ENCODE measurements at places on chromosomes 1 and 21.

DNA sequence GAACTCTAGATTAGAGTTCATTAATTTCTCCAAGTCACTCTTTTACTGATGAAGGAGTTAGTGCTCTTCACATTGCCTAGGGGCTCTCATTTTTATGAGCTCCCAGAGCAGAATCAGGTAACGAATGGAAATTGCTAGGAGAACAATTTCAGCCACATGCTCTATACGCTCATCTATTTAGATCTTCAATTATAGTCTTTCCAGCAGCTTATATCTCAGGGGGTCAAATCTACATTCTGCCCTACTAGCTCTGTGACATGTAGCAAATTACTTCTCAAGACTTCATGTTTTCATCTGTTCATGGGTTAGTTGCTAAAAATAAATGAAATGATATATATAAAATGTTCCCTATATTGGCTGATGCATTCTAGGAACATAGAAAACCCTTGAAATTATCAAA is 183.6 kb downstream of the PLPP3 start:
- DNase-seq, result no peak

DNA sequence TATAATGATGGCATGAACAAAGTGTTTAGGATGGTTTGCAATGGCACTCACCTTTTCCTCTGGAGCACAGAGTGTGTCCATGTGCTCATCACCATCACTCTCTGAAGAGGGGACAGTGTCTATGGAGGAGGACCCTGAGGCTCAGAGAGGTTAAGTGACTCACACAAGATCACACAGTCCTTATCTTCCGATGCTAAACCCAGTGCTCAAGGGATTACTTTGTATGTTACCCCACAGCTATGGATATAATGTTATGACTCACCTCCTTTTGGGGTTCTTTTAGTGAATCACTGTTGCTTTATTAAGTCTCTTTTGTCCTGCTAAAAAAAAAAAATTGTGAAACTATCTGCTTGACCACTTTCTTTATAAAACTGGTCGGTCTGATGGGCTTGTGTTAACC is 67.6 kb downstream of the TENT5C start:
- peak; percentile 54 for DNase-seq

DNA sequence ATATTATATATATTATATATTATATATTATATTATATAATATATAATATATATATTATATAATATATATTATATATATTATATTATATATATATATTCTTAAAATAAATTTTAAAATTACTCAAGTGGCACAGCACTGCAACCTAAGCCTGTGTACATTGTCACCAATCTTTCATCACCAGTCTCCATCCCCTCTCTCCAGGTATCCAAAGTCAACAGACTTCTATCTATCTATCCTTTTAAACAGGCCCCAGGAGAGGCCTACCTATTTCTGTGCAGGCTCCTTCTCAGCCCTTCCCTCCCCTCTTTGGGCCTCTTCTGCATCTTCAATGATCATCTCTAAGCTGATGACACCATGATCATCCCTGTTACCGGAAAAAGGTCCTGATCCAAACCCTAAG is 111.7 kb downstream of the RHOU start:
- DNase-seq, result no peak

- DNase-seq, result no peak
These were observed 1326.5 kb upstream of the B3GALT2 start for GRCh38 chr1:194512957-194513356.

GRCh38 chr21:44919913-44920693 is 596 bp downstream of the ITGB2 start:
- DNase-seq, result no peak

DNA sequence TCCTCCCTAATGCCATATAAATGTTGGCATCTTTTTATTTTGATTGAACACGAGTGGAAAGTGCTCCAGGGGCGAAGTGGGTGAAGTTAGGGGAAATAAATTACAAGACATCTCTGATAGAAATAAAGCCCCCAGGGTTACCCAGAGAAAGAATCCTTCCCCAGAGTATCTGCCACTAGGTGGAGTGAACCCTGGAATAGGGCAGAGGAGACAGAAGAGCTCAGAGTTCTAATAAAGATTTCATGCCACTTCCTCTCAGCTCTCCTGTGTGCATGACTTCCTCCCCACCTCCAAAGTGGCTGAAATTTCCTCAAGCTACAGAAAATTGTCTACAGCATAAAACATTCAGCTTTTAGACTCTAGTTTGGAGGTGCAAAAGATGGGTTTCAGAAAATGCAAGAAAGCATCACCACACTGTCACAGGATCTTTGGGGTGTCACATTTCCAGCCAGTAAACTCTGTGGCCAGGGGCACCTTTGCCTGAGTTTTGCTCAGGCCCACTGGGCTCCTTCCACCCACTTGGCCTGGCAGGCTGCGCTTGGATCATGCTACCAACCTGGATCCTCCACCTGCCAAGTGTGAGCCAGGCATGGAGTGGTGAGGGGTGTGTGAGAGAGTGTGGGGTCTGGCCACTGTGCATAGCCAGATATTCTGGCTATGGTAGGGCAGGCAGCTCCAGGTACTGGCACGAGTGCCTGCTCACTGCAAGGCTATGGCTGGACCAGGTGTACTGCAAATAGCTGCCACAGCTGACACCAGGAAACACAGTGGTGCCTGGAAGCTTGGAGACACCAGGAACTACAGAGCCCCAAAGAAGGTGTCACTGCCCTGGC is 208.8 kb upstream of the USP25 start:
- no peak for DNase-seq

- no peak for DNase-seq
These were observed 48.6 kb upstream of the GPR52 start for GRCh38 chr1:174399211-174399610.

DNA sequence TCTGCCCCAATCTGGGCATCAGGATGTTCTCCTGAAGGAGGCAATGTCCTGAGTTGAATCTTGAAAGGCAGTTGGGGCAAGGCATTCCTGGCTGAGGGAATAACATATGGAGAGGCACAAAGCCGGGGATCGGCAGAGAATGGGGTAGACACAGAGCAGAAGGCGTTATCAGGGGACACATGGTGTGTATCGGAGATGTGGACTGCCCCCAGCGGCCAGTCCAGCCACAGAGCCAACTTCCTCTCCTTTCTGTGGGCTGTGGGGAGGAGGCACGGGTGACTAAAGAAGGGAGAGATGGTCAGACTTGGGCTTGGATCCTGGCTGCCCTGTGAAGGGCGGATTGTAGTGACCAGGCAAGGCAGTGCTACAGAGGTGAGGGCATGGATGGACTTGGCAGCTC is 32.1 kb downstream of the FOXD2 start:
- no peak for DNase-seq

DNA sequence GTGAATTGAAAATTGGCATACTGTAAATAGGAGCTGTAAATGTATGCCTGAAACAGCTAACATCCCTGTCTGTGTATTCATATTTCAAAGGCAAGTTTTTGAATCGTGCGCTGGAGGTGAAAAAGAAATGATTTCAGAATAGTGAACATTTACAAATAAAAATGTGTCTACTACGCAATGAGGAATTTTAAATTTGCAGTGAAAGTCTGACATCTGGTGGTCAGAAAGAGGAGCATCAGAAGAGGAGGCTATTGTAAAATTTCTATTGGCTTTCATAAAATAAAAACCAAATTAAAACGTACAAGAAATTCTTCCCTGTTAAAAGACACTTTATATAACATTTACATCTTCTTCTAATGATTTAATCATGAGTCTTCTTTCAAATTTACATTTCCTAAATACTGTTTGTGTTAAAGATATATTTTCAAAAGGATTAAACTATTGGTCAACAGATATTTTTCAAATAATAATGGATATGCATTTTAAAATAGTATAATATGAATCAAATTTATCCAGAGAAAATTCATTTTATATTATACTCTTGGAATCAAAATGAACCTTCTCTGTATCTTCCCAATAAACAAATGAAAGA is 113.7 kb upstream of the RRP15 start:
- peak; percentile 34 for DNase-seq

- DNase-seq, result no peak
These were observed 258.0 kb downstream of the LTN1 start for GRCh38 chr21:28734522-28735175.

DNA sequence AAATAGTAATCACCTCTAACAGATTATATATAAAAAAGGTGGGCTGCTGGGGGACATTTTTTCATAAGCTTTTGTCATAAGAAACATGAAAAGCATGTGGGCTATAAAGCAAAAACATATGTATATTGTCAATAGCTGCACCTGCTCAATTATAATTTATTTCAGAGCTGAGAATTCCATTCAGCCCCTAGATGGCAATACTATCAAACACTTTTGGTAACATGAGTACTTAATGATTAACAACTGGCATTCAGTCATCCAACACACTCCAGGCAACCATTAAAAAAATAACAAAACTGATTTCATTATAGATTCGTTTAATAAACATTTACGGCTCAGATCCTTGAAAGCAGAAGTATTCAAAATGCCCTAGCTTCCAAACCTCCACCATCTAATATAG is 115.1 kb downstream of the KCTD3 start:
- DNase-seq, result no peak

GRCh38 chr1:16727190-16728111 is 12.9 kb upstream of the RNU1-4 start:
- peak; percentile 19 for DNase-seq

GRCh38 chr1:9822490-9822889 is 1.3 kb downstream of the CLSTN1 start:
- no peak for DNase-seq

GRCh38 chr1:204891860-204892259 is 21.2 kb downstream of the NFASC start:
- no peak for DNase-seq

DNA sequence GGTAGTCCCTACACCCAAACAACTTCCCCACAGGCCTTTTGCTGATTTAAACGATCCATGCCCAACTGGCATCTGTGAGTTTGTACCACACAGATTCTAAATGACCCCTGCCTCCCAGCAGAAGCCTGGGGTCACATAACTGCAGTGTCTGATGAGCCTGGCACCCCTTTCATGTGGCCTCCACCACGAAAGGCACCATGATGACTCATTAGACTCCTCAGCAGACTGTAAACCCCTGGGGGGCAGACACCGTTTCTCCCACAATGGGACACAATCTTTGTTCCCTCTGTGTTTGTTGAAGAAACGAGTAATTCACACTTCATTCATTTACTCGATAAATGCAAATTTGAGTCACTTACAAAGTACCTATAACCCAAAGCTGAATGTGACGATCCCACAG is 81.6 kb downstream of the CCDC185 start:
- no peak for DNase-seq

DNA sequence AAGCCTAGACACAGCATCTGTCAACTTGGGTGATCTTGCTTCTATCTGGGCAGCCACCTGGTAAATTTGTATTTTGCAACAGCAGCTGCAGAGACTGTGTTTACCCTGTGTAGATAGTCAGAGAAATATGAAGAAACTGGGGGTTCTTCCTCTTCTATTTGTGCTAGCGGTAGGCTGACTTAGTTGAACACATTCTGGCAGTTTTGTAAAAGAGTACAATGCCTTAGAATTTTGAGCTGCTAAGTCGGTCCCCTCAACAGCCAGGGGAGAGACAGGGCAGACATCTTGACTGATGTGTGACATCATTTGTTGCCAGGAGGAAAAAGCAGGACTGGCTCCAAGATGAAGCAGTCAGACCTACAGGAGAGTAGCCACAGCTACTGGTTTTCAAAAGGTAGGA is 53.7 kb downstream of the KCNJ6 start:
- DNase-seq, result no peak

DNA sequence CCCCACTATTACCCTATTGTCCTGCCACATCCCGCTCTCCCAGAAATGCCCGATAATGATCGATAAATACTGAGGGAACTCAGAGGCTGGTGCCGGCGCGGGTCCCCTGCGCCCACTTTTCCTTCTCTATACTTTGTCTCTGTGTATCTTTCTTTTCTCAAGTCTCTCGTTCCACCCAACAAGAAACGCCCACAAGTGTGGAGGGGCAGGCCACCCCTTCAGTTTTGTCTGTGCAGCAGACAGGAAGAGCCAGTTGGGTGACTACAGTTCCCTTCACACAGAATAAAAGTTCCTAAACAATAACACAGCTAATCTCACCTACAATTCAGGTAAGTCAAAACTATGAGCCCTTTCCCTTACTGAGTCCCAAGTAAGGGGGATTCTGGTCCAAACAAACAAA is 423.7 kb downstream of the SMYD3 start:
- DNase-seq, result no peak

GRCh38 chr1:56433056-56433577 is 146.2 kb downstream of the PLPP3 start:
- no peak for DNase-seq

DNA sequence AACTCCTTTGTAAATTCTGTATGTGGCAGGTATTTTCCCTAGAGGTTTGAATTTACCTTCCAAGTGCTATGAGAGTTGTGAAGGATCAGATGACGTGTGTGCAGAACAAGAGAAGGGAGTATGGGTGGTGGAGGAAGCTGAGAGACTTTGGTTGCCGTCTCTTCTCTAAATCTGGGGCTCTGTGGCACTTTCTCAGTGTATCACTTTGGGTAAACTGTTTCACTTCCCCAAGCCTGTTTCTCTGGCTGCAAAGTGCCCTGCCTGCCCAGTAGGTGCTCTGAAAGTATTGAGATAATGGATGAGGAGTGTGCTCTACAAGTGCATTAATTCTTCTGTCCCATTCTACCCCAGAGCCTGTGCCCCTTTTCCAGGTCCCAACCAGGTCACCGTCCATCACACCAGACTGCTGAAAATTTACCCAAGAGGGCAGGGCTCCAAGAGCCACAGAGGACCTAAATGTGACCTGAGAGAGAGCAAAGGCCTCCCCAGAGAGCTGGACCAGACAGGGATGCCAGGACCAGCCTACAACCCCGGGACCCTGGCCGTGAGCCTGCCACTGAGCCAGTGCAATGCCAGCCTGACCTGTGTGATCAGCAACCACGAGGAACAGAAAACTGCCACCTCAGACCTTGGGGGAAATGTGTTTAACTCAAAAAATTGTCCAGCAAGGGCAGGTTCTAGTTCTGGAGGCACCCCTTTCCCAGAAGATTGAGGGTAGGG is 131.6 kb upstream of the ETV3 start:
- DNase-seq, result no peak

DNA sequence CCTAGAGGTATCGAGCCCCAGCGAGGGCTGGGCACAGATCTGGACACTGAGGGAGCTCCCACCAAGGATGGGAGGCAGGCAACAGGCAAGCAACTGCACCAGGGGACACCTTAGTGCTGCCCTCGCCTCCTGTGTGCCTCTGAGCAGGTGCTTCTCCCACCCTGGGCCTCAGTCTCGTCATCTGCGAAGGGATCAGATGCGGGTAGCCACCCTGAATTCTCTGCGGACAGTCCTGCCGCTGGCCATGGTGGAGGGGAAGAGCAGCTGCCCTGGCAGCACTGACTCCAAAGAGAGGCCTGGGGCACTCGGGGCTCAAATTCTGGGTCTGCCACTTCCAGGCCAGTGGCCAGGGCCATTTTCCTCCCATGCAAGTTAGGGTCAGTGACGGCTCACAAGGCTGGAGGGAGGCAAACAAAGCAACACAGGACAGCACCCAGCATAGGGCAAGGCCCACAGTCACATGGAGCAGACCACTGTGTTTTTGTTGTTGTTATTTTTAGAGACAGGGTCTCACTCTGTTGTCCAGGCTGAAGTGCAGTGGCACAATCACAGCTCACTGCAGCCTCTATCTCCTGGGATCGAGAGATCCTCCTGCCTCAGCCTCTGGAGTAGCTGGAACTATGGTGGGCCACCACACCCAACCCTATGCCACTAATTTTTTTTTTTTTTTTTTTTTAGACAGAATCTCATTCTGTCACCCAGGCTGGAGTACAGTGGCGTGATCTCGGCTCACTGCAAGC is 7.1 kb upstream of the SDC3 start:
- no peak for DNase-seq
